Myocyte (in vitro differentiated cells): ENCODE measurements at places on chromosomes 2 and 18.

DNA sequence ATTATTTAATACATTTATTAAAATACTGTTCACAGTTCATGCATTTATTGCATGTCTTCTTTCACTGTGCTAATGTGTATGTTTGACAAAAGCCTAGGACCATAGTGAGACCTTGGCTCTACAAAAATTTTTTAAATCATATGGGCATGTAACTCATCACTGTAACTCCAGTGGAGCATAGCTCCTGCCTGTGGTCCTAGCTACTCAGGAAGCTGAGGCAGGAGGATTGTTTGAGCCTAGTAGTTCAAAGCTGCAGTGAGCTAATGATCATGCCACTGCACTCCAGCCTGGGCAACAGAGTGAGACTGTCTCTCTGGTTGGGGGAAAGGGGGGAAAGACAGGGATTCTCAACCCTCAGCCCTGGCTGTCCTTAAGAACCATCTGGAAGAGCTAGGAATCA lies 137.8 kb downstream of the PRKCE start:
- no peak for DNase-seq

DNA sequence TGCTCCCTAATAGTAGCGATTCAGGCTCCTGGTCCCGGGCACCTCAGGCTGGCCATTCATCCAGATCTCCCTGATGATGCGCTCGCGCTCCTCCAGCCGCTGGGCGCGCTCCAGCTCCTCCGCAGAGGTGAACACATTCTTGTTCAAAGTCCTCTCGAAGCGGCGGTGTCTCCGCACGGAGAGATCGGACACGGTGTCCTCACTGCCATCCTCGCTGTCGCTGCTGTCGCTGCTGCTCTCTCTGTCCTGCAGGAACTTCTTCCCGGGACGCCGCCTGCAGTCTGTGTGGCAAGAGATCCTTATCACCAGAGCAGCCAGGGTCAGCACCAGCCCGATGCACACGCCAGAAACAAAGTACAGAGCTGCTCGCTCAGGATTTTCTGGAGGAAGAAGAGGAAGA lies 67.5 kb downstream of the EVA1A start:
- DNase-seq: no peak

- DNase-seq: no peak
Observed at GRCh38 chr2:241841181-241842066, 17.3 kb downstream of the PDCD1 start.

GRCh38 chr2:229275506-229275905 lies 4.4 kb upstream of the PID1 start:
- peak; percentile 72 for DNase-seq

- no peak for DNase-seq
Observed at GRCh38 chr2:47655563-47655880, 127.4 kb upstream of the MSH6 start.

- no peak for DNase-seq
Observed at GRCh38 chr18:77161961-77162360, 29.4 kb upstream of the MBP start.

DNA sequence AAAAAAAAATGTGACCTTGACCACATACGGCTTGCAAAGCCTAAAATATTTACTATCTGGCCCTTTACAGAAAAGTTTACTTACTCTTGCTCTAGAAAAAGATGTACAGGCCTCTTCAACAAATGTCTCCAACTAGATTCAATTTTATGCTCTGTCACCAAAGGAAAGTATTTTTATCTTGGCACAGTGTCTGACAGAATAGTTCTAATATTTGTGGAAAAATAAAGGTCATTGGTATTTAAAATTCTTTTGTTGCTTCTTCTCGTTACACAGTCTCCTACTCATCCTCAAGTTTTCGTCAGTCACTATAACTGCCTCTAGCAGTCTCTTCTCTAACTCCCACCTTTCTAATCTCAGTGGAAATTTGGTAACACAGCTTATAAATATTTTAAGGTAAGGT lies 1.4 kb downstream of the RBKS start:
- DNase-seq: peak; percentile 49

GRCh38 chr2:128633501-128633900 lies 314.8 kb upstream of the HS6ST1 start:
- no peak for DNase-seq

DNA sequence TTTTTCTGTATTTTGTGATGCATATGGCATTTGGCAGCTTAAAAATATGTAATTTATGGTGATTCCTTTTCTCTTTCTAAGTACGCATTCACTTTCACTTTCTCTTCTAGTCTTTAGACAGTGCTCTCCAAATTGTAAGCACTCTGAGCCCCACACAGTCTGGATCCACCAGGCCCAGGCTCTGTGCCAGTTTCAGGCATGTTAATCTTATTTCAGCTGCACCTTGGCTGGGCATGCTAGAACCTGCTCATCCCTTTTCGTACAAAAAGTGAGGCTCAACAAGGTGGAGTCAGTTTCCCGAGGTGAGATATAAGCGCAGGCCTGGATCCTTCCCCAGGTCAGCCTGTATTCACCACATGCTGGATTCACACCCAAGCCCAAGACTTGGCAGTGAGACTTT lies 203.9 kb downstream of the MTX2 start:
- DNase-seq: peak; percentile 44

GRCh38 chr2:14424478-14425390 lies 207.8 kb upstream of the LRATD1 start:
- no peak for DNase-seq

GRCh38 chr18:61653823-61654551 lies 238.8 kb downstream of the RNF152 start:
- DNase-seq: no peak

GRCh38 chr2:178860551-178860950 lies 53.3 kb upstream of the TTN start:
- peak; percentile 59 for DNase-seq

DNA sequence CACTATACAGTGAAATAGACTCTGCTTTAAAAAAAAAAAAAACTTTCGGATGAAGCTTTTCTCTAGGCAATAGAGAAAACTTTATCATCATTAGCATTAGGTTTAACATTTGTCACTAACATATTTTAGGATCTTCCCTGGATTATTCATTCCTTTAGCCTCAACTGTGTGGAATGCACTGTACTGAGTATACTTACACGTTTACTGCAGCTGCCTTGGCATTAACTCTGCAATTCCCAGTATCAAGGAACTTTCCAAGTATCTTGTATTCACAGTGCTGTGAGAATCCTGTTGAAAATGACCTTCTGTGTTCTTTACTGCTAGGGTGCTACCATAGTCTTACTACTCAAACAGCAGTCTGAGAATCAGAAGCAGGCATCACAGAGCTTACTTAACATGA lies 328.2 kb upstream of the COL3A1 start:
- DNase-seq: peak; percentile 50

GRCh38 chr2:50491541-50492476 lies 540.1 kb downstream of the NRXN1 start:
- peak; percentile 33 for DNase-seq

- DNase-seq: no peak
Observed at GRCh38 chr18:65468881-65469280, 281.9 kb upstream of the CDH7 start.

DNA sequence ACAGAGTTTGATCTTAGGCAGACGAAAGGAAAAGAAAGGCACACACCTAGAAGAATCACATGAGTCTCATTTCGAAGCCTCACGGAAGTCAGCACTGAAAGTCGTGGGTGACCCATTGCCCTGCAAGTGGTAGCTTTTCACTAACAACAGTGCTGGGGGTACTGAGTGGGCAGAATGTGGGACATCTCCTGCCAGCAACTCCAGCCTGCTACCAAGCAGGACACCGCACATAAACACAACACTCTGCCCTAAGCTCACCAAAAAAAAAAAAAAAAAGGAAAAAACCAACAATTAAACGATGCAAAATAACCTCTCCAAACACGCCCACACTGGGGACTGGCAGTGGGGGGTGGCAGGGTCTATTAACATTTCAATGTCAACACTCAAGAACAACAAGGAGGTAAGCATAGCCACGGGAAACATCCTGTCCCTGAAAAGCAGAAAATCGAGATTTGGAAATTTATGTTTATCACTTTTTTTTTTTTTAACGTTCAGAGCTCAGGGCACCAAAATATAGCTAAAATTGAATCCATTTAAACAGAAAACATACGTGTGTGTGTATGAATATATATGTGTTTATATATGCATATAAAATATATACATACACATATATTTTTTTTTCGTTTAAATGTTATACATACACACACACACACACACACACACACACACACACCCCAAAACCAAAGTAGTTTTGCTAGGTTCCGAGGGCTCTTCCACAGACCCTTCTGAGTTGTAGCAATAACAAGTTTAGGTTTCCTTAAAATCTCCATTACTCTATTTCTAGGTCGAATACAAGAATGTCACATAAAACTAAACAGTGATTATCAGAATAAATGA lies 2.2 kb downstream of the INO80D start:
- DNase-seq: peak; percentile 7

DNA sequence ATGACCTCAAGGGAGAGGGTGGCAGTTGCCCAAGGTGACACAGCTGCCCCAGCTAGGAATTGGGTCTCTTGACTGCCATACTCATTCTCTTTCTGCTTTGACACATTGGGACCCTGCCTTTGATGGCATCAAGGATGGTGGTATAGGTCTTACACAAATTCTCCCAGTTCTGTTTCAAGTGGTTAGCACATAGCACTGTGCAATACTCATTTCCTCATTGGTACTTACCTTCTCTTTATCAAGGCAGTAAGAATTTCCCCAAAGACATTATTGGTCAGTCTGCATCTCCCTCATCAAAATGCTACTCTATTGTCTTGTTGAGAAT lies 35.9 kb upstream of the CCDC93 start:
- DNase-seq: no peak

DNA sequence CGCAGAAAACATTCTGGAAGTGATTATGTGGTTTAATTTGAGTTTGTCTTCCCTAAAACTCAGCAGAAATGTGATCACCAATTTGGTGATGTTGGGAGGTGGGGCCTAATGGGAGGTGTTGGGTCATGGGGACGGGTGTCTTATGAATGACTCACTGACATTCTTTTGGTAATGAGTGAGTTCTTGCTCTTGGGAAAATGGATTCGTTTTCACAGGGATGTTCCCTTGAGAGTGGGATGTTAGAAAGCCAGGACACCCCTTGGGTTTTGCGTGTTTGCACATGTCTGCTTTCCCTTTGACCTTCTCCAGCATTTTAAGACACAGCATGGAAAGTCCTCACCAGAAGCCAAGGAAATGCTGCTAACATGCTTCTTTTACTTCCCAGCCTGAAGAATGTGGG lies 321.5 kb upstream of the NT5C1B start:
- peak; percentile 75 for DNase-seq

- no peak for DNase-seq
Observed at GRCh38 chr2:112584891-112585250, 462 bp downstream of the CHCHD5 start.

DNA sequence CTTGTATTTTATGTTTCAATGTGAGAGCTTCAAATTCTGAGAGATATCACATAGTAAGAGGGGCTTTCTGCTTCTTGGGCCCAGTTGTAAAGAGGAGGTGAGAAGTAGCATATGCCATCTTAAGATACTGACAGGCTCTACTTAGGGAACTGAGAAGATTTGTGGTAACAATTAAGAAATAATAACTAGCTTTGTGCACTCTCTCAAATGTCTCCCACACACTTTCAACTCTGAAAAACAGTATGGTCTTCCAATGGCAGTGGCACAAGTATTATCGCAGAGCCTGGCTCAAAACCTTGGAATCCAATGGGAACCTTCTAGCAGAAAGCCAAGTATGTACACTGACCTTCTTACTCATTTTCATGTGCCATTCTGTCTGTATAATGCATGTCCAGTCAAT lies 80.3 kb upstream of the FAM237A start:
- no peak for DNase-seq

DNA sequence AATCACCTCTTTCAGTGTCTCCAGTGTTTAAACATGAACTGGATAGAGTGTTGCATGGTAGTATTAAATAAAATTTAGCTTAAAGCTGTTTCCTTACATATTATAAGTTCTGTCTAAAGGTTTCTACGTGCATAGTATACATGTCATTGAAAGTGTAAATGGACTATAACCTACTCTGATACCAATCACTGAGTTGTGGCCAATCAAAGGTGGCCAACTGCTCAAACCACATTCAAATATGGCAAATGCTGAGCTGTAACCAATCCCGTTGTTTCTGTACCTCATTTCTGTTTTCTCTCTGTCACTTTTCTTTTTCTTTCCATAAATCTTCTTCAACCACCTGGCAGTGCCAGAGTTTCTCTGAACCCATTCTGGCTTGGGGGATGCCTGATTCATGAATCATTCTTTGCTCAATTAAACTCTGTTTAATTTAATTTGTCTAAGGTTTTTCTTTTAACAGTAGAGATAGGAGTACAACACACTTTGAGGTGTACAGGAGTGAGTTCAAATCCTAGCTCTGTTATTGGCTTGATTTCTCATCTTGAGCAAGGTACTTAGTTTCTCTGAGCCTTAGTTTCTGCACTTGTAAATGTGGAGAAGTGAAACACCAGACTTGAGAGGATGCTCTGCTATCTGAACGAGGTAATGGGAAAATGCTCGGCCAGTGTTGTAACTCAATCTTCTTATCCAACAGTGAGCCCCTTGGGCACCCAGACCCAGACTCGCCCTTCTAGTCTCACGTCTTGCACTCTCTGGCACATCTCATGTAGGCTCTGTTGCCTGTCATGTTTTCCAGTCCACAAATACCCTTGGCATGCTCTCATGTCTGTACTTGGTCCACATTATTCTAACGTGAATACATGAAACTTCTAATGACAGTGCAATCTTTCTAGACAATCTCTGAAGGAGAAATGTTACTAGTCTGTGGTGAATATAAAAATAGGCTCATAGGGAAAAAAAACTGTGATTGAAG lies 228.0 kb downstream of the PIK3C3 start:
- peak; percentile 53 for DNase-seq

GRCh38 chr2:96887493-96888012 lies 17.7 kb upstream of the SEMA4C start:
- no peak for DNase-seq

GRCh38 chr2:3604991-3605961 lies 10.4 kb downstream of the COLEC11 start:
- DNase-seq: no peak

DNA sequence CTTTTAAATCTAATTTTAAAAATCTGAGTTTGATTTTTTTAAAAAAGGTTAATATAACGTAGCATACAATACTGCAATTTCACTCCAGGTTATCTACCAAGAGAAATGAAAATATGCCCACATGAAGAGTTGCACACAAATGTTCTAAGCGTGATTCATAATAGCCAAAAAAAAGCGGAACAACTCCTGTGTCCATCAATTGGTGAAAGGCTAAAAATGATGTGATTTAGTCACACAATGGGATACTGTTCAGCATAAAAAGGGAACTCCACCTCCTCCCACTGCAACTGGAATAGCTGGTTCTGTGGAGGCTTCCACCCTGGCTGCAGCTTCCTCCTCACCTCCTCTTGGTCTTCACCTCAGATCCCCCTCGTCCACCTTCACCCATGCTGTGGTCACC lies 132.8 kb downstream of the PIK3C3 start:
- no peak for DNase-seq

DNA sequence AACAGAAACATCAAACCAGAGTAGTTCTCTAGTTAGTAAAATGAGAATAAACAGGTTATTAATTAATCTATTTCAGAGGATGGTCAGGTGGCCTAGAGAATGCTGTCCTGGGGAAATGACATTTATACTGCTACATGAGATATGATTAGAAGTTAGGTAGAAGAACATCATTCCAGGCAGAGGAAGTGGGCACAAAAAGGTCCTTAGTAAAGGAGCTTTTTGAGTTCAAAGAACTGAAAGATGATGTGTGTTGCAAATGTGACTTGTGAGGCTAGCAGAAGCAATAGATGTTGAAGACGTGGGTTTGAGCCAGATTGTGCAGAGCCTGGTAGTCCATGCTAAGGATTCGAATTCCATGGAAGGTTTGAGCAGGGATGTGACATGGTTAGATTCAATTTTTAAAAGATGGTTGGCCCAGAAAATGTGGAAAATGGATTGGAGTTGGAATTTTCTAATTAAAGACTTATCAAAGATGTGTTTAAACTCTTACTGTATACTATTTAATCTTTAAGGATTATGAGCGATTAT lies 34.2 kb downstream of the RAB10 start:
- DNase-seq: no peak
